ENCODE measurements at places on chromosomes 7 and 10.

DNA sequence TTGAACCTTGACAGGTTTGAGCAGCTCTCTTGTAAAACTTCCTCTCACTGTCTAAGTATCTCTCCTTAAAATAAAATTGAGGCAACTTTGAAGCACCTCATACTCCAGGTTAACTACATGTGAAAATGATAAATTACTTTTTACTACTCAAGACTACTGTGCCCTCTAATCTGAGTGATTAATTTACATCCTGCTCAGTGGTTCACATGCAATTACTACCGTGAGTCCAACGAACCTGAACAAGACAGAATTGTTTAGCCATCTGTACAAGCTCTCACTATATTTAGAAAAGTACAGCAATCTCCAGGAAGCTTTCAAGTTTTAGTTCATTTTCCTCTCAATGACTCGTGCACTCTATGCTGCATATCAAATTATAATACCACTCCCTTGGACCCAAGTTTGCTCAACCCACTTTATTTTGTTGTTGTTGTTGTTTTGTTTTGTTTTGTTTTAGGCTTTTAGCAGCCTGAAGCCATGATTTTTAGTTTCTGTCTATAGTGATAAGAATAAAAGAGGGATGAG, 21.2 kb downstream of the PDE1C start:
- DNase-seq: no peak

GRCh38 chr10:97129666-97130065, 56.1 kb downstream of the SLIT1 start:
- no peak for DNase-seq

GRCh38 chr10:75408911-75409885, 7.6 kb upstream of the ZNF503 start:
- DNase-seq: peak; percentile 40

DNA sequence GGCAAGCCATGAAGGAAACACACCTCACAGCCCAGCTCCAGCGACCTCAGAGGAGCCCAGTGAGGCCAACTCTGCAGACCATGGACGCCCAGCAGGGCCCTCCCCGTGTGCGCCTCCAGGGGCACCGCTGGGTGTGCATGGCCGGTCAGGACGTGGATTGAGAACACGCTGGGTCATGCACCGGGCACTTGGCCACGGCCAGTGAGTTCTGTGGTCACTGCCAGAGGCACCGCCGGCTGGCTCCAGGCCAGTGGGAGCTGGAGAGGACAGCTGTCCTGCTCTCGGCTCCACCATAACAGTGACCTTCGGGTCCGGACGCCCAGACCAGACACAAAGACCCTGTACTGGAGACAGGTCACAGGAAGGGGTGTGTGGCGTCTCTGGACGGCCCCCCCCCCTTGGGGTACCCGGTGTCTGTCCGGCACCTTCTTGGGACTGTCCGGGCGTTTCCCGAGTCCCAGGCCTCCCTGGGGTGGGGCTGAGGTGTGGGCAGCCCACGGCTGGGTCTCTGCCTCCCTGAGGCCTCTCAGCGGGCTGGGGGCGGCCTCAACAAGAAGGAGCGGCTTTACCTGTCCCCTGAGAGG, 50.4 kb upstream of the NKX6-2 start:
- DNase-seq: no peak

GRCh38 chr10:96491303-96491702, 22.4 kb downstream of the TLL2 start:
- peak; percentile 25 for DNase-seq

DNA sequence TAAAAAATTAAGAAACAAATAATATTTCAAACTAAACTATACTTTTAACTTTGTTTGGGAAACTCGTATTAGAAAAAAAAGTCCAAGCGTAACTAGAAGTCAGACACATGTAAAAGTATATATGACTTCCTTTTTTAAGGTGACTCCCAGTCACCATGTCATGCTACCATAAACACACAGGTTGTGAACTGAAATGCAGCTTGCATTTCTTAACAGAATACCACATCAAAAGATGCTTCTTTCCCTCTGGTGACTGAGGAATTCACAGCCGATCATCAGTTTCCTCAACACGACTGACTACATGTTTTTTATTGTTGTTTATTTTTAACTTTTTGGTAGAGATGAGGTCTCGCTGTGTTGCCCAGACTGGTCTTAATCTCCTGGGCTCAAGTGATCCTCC, 445.0 kb downstream of the PARD3 start:
- DNase-seq: no peak

DNA sequence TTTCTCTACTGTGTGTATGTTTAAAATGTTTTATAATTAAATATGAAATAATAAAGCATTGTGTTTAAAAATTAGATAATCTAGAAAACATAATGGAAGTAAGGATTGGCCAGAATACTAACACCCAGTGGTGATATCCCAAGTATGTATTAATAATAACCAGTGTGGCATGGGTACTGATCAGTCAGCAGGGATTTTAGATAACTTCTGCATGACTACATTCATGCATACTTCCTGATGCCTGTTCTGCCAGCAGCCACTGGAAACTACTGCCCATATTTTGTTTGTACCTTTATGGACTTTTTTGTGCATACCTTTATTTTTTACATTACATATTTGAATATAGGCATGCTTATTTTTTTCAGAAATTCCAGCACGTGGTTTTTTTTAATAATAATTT, 156.6 kb upstream of the TMEM196 start:
- DNase-seq: peak; percentile 37

- no peak for DNase-seq
Observed at GRCh38 chr7:150803161-150803860, 2.7 kb downstream of the TMEM176A start.

DNA sequence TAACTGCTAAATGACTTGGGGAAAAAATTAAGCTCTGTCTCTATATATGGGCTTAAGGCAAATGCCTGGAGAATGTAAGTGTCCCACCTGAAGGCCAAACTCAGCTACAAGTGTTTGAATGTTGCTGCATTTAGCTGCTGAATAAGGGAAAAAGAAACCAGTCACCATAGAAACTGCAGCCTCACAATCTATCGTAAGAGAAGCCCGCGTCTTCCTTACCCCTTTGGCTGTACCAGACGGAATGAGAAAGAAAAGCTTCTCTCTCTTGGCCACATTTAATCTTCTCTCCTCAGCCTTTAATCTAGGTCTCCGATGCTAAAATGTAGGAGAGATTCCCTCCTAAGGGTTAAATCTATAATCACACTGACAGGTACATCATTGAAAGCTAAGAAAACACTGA, 147.2 kb downstream of the SFMBT2 start:
- DNase-seq: no peak

All from ELR (cell line).